NCI-H345 (cell line): ENCODE measurements at places on chromosomes 12 and 14.
A peak's percentile ranks its signal among the peaks of the same experiment; 100 is the strongest.

- DNase-seq = no peak
Measured at GRCh38 chr12:129615001-129615400, 288.8 kb downstream of the TMEM132D start.

DNA sequence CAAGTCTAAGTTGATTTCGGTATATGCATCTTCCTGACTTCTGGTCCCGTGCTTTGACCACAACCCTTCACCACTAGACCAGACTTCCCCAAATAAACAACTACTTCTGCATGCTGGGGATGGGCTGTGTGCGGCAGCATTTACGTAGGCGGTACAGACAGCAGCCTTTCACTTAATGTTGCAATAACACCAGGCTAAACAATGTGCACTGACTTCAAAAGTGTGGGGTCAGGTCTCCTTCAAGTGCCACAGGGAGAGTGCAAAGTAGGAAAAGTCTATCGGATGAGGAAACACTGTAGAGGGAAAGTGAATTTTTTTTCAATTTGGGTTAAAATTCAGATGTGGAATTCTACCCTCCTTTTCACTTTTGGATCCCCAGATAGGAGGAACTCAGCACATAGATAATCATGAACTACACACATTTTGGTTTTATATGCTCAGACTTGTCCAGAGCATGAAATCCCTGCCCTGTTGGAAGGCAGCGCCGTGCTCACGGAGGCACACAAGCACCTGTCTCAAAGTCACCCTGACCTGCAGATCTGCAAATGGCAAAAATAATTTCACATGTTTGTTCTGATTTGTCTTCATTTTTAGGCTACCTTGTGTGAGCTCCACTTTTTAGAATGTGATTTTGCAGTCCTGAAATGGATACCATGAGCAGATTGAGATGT lies 3.6 kb upstream of the FOS start:
- DNase-seq = no peak

DNA sequence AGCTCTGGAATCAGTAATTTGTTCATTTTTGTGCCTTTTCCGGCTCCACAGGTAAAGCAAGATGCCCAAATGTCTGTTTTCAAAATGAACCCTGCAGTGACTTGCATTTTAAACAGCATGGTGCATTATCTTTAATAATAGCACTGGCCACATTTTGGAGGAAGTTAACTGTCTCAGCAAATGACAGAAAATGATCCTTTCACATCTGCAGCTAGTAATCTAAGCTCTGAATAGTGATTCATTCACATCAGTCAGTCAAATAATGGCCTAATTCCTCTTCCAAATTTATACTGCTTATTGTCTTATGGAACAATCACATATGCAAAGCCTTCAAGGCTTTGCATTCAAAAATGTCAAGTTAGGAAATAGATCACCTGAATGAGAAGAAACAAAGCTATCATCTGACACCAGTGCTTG lies 75.6 kb downstream of the PPM1H start:
- DNase-seq = no peak

GRCh38 chr12:65859519-65859918 lies 35.2 kb downstream of the HMGA2 start:
- DNase-seq = no peak

- DNase-seq = peak; percentile 26
Measured at GRCh38 chr12:94152292-94153078, 4.1 kb downstream of the PLXNC1 start.

GRCh38 chr12:130615861-130616345 lies 100.2 kb downstream of the RIMBP2 start:
- DNase-seq = no peak

- no peak for DNase-seq
Measured at GRCh38 chr14:85947461-85948139, 417.7 kb downstream of the FLRT2 start.

DNA sequence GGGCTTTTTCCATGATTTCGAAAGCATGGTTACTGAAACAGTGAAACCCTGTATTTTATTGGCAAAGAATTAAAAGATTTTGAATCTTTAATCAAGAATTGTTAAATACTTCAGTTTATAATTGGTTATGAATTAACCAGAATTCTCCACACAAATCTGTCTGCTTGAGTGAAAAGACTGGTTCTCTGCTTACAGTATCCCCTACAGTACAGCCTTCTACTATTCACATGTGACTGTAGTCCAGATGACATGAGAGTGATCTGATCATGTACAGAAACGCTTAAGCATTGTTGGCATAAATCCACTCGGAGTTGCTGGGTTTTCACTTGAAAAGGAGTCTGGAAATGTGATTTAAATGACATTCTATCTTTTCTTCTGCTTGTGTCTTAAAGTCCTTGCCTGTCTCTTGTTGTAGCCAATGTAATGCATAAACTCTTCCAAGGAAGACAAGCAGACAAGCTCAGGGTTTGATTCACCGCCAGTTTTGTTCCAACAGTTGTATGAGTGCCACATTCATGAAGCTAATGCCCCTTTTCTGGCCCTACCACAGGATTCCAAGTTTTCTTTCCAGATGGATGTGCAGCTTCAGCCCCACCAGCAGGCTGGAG lies 222.0 kb upstream of the LRIG3 start:
- no peak for DNase-seq

GRCh38 chr14:53962953-53963319 lies 6.3 kb upstream of the BMP4 start:
- DNase-seq = no peak

DNA sequence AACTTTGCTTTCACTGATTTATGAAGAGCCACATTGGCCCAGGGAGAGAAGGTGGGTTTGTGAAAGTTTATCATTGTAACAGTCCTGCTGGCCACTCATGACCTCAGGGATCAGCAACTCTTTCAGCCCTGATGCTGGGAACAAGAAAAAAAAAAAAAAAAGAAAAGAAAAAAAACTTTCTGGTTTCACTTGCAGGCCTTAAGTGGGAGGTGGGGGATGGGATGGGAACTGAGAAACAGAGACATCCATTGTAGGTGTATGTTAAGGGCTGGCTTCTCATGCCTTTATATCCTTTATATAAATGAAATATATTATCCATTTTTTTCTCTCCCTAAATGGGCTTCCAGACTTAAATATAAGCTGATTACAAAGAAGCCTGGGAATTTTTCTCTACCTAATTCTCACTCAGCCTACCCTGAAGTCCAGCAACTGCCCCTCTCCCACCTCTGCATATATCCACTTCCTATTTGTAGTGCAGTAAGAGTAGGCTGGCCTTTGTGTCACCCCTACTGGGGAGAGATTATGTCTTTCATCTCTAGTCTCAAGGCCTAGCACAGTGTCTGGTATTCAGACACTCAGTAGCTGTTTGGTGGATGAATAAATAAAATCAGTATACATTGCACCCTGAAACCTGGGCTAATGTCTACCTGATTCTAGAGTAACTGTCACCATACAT lies 187.1 kb downstream of the KICS2 start:
- DNase-seq = no peak

DNA sequence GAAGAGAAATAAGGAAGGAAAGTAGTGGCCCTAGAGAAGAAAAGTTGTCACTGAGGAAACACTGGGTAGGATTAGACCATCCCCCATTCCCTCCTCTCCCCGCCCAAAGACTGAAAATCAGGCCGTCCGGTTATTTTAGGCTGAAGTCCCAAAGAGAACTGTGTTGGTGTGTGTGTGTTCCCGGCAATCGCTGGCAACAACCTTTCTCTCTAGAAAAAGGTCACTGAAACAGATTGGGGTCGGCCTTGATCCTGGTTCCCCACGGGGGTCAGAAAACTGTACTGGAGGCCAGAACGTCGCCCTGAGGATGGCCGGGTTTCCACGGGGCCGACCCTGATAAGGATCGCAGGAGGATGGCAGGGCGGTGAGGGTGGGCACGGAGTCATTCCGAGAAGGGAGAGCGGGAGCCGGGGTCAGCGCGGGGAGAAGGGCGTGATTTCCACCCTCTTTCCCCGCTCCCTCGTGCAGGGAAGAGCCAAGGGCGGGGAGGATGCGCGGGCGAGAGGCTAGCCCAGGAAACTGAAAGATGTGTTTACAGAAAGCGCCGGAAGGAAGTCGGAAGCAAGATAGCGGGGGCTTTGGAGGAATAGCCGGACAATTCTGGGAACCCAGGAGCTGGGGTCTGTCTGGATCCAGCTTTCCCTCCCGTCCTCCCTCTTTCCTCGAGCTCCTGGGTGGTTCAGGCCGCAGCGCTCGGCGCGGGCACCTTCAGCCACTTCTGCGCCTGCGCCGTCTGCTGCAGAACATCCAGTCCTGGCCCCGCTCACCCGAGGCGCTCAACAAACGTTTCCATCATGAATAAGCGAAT lies 25.3 kb upstream of the SPTLC2 start:
- no peak for DNase-seq

- no peak for DNase-seq
Measured at GRCh38 chr12:79063258-79063657, 198.7 kb downstream of the SYT1 start.

- no peak for DNase-seq
Measured at GRCh38 chr14:95548328-95548929, 13.6 kb downstream of the GLRX5 start.

DNA sequence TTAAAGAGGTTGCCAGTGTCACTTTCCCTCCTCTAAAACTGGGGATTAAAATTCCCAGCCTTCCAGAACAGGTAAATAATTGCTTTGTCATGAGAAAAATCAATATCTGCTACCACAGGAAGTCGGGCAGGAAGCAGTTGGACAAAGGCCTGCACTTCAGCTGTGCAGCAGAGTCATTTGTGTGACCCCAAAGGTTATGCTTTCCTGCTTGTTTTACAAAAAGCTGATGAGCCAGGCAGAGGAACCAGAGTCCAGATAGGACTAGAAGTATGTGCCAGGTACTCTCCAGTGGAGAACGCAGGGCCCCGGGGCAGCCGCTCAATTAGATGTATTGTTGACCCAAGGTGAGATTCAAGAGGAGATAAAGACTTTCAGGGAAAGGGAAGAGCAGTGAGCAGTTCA lies 117.1 kb upstream of the FRMD6 start:
- DNase-seq = peak; percentile 24
